Activated CD8-positive, alpha-beta T cell treated with anti-CD3 and anti-CD28 coated beads for 36 hours (primary cell): ENCODE measurements at places on chromosomes 3 and 15. TPM values are rescaled to one million over a fixed set of nuclear protein-coding genes. Genes with fewer than 3 reads are reported as not detected.
A peak's percentile ranks its signal among the peaks of the same experiment; 100 is the strongest.

GRCh38 chr15:99645951-99646350 lies 80.2 kb downstream of the MEF2A start:
- no peak for DNase-seq

GRCh38 chr3:14455571-14456317 lies 53.3 kb downstream of the SLC6A6 start:
- no peak for DNase-seq

DNA sequence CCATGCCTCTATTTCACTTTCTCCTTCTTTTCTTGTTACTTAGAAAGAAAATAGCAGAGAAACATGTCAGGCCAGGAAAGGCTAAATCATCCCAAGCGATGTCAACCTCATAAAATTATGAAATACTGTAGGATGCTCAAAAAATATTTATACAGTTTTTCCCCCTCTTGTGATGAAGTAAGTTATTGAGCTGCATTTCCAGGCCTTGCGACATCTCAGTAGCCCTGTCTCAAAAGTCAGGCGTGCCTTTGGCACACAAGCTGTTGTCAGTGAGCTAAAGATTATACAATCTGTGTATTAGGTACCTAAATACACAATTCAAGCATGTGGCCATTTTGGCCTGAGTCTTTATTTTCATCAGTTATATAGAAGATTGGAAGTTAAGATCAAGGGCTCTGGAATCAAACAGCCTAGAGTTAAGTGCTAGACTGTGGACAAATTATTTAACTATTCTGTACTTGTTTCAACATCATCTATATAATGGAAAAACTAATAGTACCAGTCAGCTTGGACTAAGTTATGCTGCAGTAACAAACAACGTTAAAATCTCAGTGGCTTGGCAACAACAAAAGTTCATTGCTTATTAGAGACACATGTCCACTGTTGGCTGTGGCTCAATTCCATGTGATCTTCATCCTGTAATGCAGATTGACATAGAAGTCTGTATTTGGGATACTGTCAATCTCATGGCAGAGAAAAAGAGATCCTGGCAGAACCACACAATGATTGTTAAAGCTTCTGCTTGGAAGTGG lies 406.4 kb upstream of the PROK2 start:
- DNase-seq = no peak

GRCh38 chr3:156687023-156687422 lies 12.6 kb downstream of the TIPARP start:
- DNase-seq = no peak

GRCh38 chr3:143216709-143217182 lies 97.2 kb downstream of the CHST2 start:
- no peak for DNase-seq

GRCh38 chr3:144496141-144496835 lies 524.7 kb downstream of the DIPK2A start:
- no peak for DNase-seq

DNA sequence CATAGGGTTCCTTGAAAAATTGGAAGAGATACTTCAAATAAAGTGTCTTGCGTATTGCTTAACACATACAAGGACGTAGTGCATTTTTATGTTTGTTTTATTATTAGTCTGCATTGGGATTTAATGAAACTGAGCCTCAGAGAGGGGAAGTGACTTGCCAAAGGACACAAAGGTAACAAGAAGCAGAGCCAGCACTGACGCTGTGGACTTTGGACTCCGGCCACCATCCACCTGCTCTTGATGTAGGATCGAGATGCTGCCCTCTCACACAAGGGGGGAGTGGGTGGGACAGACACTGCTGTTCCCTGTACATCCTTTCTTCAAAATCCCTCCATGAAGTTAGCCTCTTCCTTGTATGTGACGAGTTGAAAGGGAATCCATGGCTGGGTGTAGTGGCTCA lies 435.4 kb upstream of the RGMA start:
- no peak for DNase-seq

DNA sequence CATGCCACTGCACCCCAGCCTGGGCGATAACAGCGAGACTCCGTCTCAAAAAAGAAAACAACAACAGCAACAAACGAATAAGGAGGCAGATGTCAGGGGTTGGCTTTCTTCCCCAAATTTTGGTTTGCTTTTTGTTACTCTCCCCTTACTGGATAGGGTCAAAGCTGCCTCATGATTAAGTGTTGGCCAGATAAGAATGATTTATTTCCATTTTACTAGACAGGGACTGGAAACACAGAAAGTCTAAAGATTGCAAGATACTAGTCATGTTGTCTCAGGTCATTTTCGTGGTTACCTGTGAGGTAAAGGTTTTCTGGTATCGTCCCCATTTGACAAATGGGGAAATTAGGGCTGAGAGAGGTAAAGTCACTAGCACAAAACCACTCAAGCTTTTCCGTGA lies 18.6 kb upstream of the ETV5 start:
- DNase-seq = no peak

- no peak for DNase-seq
Observed at GRCh38 chr15:59281699-59282098, 75.1 kb downstream of the LDHAL6B start.

DNA sequence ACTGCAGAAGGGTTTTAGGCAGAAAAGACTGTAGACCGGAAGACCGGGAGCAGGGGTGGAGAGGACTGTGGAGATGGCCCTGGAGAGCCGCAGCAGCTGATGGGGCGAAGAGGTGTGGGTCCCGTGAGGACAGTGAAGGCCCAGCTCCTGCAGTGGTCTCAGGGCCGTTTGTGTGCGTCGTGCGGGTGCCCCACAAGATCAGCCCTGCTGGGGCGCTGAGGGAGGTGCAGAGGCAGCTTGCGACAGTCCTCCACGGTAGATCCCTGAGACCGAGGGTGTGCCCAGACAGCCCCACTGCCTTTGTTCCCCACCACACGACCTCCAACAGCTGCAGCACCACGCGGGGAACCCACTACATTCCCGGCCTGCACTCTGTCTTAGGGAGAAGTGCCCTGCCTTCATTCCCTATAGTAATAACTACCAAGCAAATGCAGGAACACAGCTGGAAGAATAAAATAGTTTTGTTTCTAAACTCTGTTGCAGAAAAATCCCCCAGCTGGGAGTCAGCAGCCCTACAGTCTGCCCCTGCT lies 19.0 kb upstream of the CRABP1 start:
- DNase-seq = no peak

DNA sequence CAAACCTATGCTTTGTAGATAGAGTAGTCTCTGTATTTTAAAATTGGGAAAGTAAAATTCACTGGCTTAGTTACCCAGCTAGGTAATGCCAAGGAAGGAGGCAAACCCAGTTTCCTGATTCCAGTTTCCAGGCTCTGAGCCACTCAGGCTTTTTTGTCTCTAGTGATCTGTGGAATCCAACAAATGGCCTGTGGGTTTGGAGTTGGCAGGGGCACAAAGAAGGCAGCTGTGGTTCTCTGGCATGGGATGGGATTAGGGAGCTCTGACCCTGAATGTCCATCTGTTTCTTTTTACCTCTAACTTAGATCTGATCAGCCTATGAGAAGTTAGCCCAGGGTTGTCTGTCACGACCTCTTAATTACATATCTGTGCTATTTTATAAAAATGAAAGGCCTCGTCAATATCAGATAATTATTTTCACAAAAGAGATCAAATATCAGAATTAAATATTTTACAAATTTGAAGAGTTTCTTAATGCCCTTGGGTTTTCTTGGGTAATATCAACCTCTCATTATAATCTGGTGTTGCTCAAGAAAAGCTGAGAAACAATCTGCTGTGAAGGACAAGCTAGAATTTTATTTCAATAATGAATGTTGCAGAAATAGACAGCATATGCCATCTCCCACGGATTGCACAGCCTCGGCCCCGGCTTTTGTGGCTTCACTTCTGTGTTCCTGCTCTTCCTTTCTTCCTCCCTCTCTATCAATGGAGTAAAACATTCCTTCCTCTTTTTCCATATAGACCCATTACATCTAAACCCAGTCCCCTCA lies 63.7 kb upstream of the DAZL start:
- no peak for DNase-seq

- DNase-seq = no peak
Observed at GRCh38 chr3:177105623-177106022, 91.7 kb downstream of the TBL1XR1 start.

DNA sequence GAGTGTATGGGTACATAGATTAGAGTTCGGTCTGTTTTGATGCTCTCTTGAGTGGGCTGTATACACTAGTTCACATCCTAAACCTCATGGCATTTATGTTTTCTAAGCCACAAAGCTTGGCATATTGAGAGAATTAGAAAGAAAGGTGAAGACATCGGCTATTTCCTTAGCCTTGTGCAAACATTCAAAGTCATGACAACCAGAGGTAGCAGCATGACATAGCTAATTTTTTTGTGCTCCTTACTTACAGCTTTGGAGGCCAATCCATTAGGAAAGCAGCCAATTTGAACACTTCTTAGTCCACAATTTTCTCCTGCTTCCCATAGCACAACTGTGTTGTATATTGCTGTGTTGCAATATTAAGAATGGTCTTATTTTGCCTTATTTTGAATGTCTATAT lies 21.5 kb upstream of the AADAC start:
- no peak for DNase-seq

- no peak for DNase-seq
Observed at GRCh38 chr3:29436612-29437323, 155.9 kb downstream of the RBMS3 start.

DNA sequence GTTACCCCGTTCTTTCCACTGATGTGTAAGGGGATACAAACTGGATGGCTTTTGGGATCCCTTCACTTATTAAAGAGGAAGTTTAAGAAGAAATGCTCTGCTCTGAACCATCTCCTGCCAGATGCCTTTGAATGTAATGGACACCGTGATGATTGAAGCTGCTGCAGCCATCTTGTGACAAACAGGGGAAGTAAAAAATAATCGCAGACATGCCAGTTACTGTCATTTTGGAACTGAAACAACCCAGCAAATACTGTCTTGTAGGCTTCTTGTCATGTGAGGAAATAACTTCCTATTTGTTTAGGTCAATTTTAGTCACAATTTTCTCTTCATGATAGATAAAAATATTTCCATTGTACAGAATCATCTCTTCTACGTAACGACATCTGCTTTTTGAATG lies 224.0 kb downstream of the CHL1 start:
- no peak for DNase-seq

DNA sequence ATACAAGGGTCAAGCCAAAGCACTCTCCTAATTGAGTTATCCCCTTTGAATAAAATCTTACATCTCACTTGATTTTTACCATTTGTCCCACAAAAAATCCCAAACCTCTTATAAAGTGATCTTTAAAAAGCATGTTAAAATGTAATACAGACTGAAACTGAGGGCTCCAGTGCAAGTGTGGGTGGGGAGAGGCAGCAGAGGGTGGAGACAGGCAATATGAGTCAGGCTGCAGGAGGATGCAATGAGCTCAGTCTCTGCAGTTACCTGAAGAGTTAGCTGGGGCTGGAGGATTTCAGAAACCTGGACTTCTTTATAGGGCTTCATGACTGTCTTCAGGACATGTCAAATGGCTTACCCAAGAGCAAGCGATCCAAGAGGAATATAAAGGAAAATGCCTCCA lies 14.2 kb upstream of the COLQ start:
- DNase-seq = peak; percentile 81

DNA sequence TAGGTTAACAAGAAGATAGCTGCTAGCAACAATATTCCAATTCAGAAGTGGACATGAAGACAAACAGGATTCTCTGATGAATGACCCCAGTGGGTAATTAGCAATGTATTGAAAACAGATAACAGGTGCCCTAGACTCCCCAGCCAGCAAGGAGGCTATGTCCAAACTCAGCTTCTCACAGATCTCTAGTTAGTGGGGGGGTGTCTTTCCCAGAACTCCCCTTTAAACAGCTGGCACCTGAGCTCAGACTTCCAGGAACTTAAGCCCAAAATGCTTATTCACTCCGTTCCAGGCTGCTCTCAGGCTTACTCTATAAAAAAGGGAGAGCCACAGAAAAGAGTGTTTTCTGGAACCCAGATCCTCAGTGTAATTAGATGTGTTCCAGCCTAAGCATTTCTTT lies 423.0 kb upstream of the THBS1 start:
- DNase-seq = no peak

GRCh38 chr3:112980080-112980479 lies 5.2 kb upstream of the CD200R1 start:
- no peak for DNase-seq

- DNase-seq = no peak
Observed at GRCh38 chr3:3800685-3801493, 1.7 kb downstream of the LRRN1 start.

- no peak for DNase-seq
Observed at GRCh38 chr3:16900779-16901440, 16.2 kb downstream of the PLCL2 start.

GRCh38 chr3:170477395-170477794 lies 58.7 kb downstream of the CLDN11 start:
- DNase-seq = no peak

DNA sequence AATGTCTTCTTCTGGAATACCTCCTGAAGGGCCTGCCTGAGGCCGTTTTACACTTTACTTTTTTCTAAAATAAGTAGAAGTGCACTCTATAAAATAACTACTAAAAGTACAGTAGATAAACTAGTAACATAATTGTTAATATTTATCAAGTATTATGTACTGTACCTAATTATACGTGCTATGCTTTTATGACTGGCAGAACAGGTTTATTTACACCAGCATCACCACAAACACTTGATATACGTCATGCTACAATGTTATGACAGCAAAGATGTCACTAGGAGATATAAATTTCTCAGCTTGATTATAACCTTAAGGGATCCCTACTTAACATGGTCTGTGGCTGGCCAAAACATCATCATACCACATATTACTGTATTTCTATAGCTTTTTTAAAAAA lies 29.4 kb downstream of the DLG1 start:
- DNase-seq = no peak

DNA sequence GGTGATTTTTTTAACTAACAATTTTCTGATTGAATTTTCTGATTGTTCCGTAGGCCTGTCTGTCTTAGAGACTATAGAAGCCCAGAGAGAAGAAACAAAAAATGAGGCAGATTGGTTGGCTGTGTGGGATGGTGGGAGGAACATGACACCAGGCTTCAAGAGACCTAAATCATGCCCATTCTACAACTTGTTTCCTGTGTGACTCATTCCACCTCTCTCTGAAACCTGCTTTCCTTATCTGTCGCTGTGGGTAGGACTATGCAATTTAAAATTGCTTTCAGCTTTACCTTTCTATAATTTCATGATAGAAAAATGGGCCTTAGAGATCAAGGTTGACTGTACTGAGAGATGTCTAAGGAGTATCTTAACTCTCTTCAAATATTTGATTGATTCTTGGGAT lies 44.5 kb downstream of the OXNAD1 start:
- DNase-seq = peak; percentile 83

- DNase-seq = no peak
Observed at GRCh38 chr3:122559906-122560305, 4.2 kb downstream of the PARP9 start.

Gene DIS3L
- 23.6 TPM for total RNA-seq

Gene COL7A1
- total RNA-seq = 2.2 TPM

Gene ILDR1
- total RNA-seq = not detected

Gene LNP1
- total RNA-seq = 2.5 TPM

Gene NPRL2
- total RNA-seq = 44.7 TPM

Gene CNTN6
- total RNA-seq = not detected

Gene PLA2G4D
- total RNA-seq = not detected

Gene CPNE9
- total RNA-seq = not detected

Gene PATL2
- total RNA-seq = 16.1 TPM

Gene HCN4
- not detected for total RNA-seq

Gene ZNF35
- 5.8 TPM for total RNA-seq

Gene CSK
- total RNA-seq = 260 TPM

Gene GP9
- total RNA-seq = not detected
